Activated T-cell treated with anti-CD3 and anti-CD28 coated beads for 24 hours (primary cell): ENCODE measurements at places on chromosomes 3 and 15.

DNA sequence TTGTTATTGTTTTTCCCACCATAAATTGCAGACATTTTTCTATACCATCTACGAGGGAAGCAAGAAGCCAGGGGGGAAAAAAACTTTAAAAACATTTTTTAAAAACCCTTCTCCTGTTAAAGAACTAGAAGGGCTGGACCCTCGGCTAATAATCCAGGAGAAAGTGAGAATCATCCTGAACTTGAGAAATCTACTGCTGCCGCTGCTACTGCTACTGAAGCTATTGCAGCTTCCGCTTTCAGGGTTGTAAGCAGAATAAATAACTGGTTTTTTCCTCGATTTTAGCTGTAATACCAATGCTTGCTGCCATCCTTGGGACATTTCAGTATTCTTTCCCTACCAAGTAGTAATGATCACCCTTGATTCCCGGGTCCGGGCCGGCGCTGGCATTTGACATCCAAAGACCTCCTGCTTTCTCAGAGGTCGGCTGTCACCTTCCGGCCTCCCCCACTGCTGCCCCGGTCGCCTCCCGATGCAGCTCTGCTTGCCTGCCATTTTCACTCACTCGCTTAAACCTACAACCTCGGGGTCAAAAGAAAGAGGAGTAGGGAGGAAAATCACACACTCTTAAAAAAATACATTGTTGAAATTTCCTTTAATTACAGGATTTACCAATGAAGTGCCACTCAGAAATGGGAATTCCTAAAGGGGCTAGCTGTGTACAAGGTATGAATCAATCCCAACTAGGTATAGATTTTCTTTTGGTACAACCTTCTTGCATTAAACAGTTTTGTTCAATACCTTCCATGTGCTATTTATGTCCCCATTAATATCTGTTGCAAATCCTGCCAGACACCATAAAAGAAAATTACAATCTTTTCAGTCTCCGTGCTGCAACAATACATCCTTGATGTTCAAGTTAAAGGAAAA is 674 bp upstream of the MECOM start:
- no peak for DNase-seq

- no peak for DNase-seq
These were observed 34.4 kb downstream of the CORO2B start for GRCh38 chr15:68612979-68613740.

DNA sequence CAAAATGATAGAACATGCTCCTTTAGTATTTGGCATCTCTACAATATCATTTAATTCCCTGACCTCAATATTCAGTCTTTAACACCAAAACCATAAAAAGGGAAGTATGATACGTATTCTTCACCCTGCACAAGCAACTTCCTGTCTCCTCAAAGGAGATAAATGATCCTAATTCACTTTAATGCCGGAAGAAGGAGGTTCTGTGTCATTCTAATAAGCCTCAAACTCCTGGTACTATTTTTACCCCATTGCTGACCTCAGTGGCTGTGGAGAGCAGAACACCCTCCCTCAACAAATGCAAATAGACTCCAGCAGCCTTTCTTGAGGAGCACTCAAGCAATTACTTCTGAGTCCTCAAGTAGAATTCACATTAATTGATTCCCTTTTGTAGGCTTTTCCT is 173.3 kb downstream of the TMEM108 start:
- DNase-seq, result no peak

- no peak for DNase-seq
These were observed 40.5 kb downstream of the FILIP1L start for GRCh38 chr3:100073714-100074307.

DNA sequence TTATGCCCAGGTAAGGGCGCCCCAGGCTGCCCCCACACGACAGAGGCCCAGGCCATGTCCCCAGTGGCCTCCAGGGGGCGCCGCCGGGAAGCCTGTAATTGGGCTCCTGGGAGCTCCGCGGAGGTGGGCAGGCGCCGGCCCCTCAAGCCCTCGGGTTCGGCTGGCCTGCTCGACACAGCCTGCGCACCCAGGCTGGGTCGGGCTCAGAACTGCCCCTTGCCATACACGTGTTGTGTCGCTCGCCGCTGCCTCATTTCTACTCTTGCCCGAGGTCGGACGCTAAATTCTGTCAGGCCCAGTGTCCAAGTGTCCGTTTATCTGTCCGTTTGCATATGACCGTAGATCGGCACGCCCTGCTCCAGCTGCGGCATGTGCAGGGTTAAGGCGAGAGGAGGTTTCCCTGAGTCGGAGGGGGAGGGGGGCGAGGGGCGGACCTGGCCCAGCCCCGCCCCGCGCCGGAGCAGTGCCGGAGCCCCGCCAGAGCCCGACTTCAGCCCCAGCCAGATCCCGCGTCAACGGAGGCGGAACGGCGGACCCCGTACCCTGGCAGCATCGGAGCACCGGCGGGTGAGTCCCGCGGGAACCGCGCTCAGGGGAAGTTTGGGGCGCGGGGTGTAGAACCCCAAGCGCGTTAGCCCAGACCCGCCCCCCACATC is at the start of gene KLHDC8B:
TSS of gene KLHDC8B (plus strand) at position 480 of the 656 bp plus-strand sequence. CDS start 1,172 bp downstream, outside the sequence.
- DNase-seq, result peak; percentile 79

DNA sequence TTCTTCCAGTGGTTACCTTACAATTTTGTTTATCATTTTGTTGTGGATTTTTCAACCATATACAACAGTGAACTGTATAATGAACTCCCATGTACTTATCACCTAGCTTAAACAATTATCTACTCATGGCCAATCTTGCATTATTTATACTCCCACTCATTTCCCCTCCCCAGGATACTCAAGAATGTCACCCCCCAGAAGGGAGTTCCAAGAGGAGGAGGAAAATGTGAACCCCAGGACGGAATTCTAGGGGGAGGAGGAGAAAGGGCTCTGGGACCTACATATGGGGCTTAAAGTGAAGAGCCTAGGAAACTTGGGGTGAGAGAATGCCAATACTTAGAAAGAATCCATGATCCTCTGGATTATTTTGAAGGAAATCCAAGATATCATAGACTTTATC is 59.3 kb downstream of the TSC22D2 start:
- DNase-seq, result no peak
